ENCODE measurements at places on chromosomes 6 and 20.

GRCh38 chr20:20780127-20780824 lies 67.8 kb upstream of the RALGAPA2 start:
- peak; percentile 94 for DNase-seq

DNA sequence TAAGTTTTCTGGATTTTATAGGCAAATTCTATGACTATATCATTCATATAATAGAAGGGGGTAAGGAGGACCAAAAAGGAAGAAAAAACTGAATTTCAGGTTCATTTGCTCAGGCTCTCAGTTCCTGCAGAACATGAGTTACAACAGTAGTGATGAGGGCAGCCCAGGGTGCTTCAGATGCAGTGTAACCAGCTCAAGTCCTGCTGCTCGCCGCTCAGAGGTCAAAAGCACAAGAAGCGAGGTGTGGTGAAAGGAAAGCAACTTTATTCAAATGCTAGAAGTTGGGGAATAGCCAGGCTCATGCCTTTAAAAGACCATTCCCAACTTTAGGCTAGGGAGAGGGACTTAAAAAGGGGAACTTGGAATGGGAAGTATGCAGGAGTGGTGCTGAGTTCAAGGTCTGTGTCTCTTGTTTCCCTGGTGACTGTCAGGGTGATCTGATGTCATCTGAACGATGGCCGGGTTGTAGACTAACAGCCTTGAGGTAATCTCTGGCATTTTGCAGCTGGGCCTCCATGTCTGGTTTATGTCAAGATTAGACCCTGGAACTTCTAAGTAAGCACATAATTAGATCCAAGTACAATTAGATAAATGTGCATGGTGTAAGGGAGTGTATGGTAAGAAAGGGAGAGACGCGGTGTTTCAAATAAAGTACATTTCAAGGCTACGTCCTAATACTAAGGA lies 14.5 kb upstream of the SEC63 start:
- no peak for DNase-seq

GRCh38 chr20:61391812-61392520 lies 139.9 kb downstream of the CDH4 start:
- no peak for DNase-seq

DNA sequence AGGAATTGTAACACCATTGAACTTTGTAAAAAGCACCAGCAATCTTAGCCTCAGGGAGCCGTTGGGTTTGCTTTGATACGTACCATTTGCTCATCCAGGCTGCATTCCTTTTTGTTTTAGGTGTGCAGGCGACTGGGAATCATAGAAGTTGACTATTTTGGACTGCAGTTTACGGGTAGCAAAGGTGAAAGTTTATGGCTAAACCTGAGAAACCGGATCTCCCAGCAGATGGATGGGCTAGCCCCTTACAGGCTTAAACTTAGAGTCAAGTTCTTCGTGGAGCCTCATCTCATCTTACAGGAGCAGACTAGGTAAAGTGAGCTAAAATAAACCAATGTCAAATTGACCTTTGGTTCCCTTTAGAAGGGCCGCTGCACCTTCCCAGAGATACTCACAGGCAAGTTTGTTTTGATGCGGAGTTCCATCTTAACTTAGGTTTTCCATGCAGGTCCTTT lies 1.6 kb downstream of the MYLIP start:
- no peak for DNase-seq

GRCh38 chr6:159719287-159719686 lies 8.0 kb upstream of the WTAP start:
- DNase-seq, result no peak

DNA sequence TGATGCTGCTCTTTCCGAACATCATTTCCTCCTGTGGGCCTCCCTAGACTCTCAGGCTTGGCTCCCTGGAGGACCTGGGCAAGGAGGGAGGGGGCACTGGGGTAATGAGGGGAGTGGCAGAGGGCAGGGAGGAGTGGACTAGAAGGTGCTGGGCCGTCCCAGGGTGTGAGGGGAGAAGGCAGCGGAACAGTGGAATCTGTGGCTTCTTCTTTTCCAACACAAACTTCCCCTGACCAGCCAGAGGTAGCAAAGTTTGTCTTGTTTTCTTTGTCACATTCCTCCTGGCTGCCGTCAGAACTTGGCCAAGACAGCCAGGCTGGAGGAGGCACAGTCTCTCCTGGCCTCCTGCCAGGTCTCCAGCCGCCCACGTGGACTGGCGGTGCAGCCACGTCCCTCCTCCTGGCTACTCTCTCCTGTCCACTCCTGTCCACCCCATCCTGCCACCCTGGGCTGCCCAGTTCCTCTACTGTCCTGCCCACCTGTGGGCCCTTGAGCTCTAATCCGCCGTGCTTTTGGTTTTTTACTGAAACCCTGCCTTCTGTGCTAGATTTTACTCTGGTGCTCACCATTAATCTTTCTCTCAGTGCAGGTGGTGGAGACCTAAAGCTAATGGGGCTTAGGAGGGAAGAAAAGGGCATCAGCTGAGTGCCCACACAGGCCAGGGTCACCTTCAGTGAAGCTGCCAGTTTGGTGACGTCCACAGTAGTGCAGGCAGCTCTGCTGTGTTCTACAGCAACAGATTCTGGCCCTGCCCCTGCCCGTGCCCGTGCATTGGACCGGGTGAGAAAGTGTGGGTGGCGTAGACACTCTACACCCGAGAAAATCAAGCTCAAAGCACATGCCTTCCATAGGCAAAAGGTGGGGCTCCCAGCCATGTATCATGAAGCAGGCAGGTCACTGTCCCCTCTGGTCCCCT lies 2.8 kb upstream of the CDSN start:
- DNase-seq, result no peak

DNA sequence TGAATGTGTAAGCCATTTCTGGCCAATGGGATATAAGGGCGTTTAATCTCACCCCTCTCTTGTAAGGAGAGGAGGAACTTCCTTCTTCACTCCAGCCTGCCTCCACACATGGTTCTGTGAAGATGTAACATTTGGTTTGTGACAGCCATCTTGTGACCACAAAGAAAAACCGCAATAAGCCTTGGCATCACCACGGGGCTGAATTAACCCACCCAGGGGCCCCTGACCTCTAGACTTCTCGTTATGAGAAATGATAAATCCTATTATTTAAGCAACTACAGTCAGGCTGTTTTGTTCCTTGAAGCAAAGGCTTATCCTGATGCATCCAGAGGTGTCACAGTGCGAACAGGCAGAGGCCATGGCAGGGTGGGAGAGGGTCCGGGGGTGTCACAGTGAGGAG lies 139.7 kb downstream of the CDC5L start:
- DNase-seq, result peak; percentile 68

DNA sequence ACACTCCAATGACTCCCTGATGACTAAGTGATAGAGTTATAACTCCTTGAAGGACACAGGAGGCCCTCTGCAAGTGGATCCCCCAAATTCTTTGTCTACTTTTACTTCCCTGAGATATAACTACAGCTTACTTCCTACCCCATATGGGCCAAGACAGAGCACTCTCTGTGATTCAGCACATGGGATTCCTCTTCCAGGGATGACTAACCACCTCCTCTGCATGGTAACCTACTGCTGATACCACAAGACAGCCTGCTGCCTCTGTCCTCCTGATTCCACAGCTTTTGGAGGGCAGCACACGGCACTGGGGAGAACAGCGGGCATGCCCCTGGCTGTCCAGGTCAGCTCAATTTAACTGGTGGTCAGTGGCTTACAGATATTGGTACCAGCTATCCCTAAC lies 675.7 kb upstream of the AGPAT4 start:
- no peak for DNase-seq

DNA sequence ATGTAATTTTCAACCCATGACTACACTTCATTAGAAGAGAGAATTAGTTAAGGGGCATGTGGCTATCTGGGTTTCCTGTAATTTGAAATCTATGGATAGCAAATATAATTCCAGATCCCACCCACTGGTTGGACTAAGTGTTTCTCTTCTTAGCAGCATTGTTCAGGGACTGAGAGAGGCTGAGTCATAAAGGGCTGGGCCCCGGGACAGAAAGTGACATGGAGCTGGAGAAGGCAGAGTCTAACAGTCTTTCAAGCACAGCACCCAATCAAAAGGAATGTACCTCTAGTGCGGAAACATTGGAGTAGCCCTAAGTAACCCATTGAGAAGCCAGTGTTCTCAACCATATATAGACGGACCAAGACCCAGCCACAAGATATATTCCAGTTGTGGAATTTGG lies 363.9 kb downstream of the DHX35 start:
- no peak for DNase-seq

- DNase-seq, result peak; percentile 81
Measured at GRCh38 chr6:6277413-6277812, 43.0 kb downstream of the F13A1 start.

- DNase-seq, result no peak
Measured at GRCh38 chr6:164415832-164416563, 893.4 kb downstream of the C6orf118 start.

DNA sequence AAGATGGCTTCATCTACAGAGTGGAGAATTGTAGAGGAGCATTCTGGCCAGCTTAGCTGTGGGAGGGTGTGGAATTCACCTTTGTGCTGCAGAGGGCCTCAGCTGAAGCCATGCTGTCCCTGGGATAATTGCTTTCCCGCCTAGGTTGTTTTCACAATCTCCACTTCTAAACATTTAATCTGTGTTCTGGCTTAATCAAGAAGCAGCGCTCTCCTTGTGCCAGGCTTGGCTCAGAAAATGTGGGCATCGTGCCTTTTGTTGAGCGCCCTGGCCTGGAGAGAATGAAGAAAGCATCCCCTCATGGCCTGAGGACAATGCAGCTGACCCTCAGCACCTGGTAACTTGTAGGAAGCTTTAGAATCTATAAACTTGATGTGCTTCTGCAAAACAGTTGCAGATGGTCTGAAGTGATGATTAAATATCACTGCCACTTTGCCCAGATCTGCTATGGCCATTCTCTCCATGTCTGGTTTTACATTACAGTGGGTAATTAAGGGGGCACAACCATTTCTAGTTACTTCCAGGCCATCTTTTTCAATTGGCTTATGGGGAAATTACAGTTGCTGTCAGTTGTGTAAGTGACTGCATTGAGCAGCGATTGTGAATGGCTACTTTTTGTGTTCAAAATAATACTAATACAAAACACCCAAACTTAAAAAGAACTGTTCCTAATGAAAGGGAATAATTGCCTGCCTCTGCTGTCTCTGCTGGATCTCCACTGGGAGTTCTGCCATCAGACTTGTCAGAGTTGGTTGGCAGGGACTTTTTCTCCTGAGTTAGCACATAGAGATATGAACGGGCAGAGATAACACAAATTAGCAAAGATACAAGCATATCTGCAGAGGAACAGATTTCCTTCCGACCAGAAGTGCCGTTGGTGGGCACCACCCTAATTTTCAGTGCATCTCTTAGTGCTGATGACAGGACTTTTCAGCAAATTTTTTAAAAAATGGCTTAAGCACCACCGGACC lies 18.4 kb downstream of the CTNNBL1 start:
- no peak for DNase-seq

GRCh38 chr6:56671651-56672461 lies 29.2 kb upstream of the DST start:
- DNase-seq, result peak; percentile 65

GRCh38 chr6:28979679-28980078 lies 25.4 kb downstream of the ZNF311 start:
- DNase-seq, result no peak

DNA sequence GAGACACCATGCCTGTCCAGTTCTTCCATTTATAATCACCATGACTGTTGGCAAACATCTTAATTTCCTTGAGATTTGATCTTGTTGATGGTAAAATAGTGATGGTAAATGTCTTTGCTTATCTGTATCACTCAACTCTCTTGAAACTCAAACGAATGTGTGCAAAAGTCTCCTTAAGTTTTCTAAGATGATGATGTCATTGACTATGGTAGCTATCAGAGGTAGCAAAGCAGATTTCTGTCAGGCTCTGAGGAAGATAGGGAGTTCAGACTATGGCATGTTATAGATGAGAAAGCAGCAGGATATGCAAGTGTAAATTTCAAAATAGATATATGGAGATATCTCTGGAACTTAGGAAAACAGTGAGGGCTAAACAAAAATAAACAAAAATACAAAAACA lies 121.0 kb upstream of the GJE1 start:
- no peak for DNase-seq

Measured in inflammatory macrophage treated with lipopolysaccharide for 4 hours (primary cell).